Breast epithelium (tissue), 4 donors: ENCODE measurements at places on chromosomes 16 and 17.

DNA sequence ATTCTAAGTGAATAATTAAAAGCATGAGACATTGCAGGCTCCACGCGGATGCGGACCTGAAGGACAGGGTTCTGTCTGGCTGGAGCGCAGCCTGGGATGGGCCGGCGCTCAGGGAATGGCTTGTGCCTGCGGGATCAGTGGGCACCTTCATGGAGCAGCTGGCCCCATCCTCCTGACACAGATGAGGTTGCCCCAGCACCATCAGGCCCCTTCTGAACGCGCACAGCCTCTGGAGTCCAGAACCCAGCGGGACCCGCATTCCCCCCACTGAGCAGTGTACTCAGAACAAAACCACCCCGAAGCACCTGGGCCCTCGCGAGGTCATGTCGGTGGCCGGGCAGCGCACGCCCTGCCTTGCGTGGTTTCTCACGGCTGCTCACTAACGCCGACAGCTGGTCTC is 70.5 kb upstream of the CHMP6 start:
- H3K4me3 ChIP-seq: no peak overlapping the region
- H3K27ac ChIP-seq: no peak overlapping the region
- H3K4me1 ChIP-seq: no peaks in the 10 kb centered on the region
- H3K36me3 ChIP-seq: no peaks in the 10 kb centered on the region
- DNase-seq: no peak

GRCh38 chr17:7014995-7015958 is 2.9 kb downstream of the RNASEK start:
- H3K4me1 ChIP-seq: peaks cover 24% of the 10 kb centered on the region
- peak overlapping the region; percentile 67 for H3K4me3 ChIP-seq
- peak overlapping the region; percentile 100 for H3K27ac ChIP-seq

DNA sequence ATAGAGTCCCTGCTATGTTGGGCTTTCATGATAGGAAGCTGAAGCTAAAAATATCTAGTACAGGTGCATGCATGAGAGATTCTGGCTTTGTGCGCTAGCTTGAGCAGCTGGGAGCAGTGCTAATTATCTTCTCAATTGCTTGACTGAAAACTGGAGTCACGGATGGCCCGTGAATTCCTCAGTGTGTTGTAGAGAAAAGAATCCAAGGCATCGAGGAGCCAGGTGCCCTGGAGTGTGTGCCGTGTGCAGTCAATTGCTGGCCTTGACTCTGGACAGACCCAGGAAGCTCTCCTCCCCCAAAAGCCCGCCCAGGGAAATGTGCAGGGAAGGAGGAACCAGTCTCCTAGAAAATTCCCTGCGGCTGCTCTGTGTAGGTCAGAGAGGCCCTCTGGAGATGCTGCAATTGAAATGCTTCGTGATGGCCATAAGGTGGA is 14.2 kb downstream of the LGALS3BP start:
- no peak for DNase-seq
- no peaks in the 10 kb centered on the region for H3K27me3 ChIP-seq
- H3K4me1 ChIP-seq: no peaks in the 10 kb centered on the region

- no peaks in the 10 kb centered on the region for H3K27me3 ChIP-seq
- no peaks in the 10 kb centered on the region for H3K36me3 ChIP-seq
- H3K27ac ChIP-seq: peak overlapping the region; percentile 90
- H3K4me3 ChIP-seq: peak overlapping the region; percentile 43
These were observed 4.4 kb downstream of the SERPINF2 start for GRCh38 chr17:1746975-1747543.

GRCh38 chr16:86077243-86077940 is 178.4 kb downstream of the IRF8 start:
- no peak overlapping the region for H3K4me3 ChIP-seq
- H3K27ac ChIP-seq: no peak overlapping the region

DNA sequence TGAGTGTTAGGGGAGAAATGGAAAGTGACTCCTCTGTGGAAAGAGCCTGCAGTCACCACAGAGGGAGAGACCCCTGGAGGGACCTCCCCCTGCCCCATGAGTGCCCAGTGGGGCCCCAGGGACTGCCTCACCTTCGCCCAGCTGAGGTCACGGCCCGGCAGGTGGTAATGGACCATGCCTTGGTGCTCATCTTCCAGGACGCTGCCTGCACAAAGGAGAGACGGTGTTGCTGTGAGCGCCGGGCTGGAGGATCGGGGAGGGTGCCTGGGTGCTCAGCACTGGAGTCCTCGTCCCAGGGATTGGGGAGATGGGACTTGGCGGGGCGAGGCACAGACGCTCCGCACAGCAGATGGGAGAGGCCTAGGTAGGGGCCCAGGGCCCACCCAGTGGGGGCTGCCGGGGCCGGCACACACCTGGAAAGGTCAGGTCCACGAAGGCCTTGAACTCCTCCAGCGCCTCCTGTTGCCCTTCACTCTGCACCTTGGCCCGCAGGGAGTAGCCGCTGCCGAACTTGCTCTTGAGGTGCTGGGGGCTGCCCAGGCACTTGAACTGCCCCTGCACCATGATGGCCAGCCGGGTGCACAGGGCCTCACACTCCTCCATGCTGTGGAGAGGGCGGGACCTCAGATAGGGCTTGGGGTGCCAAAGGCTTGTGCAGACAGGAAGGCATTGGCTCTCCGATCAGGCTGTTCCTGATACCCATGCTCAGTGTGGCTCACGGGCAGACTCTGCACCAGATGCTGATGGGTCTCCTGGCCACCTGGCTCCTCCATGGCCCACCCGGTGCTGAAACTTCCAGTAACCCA is 9.7 kb upstream of the RNPS1 start:
- no peak overlapping the region for H3K27ac ChIP-seq
- no peak for DNase-seq
- no peaks in the 10 kb centered on the region for H3K4me1 ChIP-seq
- H3K36me3 ChIP-seq: no peaks in the 10 kb centered on the region
- no peaks in the 10 kb centered on the region for H3K27me3 ChIP-seq
- no peak overlapping the region for H3K4me3 ChIP-seq

- no peaks in the 10 kb centered on the region for H3K27me3 ChIP-seq
- DNase-seq: no peak
- H3K4me3 ChIP-seq: no peak overlapping the region
- peaks cover 7% of the 10 kb centered on the region for H3K36me3 ChIP-seq
- no peaks in the 10 kb centered on the region for H3K4me1 ChIP-seq
These were observed 268.3 kb downstream of the KCNJ2 start for GRCh38 chr17:70437656-70438055.

DNA sequence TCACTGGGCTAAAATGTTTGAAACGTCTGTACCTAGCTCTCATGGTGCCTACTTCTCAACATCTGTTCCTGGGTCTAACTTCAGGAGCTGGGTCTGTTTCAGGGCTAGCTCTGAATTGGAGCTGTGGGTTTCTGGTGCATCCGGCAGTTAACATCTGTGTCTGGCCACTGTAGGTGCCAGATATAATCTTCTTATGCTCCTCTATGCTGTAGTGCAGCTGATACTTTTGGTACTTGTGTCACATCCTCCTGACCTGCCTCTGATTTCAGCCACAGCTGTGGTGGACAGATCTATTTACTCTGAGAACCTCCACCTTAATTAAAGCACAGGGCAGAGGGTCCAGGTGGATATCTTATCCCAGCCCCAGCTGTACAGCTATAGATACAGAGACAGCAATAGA is 496.5 kb upstream of the CDH11 start:
- H3K36me3 ChIP-seq: no peaks in the 10 kb centered on the region
- no peaks in the 10 kb centered on the region for H3K27me3 ChIP-seq
- H3K27ac ChIP-seq: no peak overlapping the region
- no peak overlapping the region for H3K4me3 ChIP-seq

DNA sequence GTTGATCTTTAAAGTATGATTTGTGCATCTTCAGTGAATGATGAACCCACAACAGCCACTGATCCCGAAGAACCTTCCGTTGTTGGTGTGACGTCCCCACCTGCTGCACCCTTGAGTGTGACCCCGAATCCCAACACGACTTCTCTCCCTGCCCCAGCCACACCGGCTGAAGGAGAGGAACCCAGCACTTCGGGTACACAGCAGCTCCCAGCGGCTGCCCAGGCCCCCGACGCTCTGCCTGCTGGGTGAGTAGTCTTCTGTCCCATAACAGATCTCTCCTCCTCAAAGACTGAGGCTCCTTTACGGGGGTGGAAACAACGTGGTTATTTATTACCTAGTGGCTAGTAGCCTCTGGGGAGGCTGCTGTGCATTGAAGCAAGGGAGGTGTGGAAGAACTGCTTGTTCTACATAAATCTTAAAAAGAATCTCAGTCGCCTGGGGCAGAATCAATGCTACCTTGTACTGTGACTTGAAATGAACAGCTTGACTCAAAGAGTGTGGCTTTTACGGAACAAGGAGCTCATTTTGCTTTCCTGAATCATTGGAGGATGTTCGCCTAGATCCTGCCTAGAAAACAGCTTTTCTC is 63.0 kb upstream of the CLEC18A start:
- no peak for DNase-seq
- H3K4me1 ChIP-seq: no peaks in the 10 kb centered on the region
- no peak overlapping the region for H3K4me3 ChIP-seq

GRCh38 chr17:17711641-17712162 is 30.4 kb downstream of the RAI1 start:
- peaks cover 15% of the 10 kb centered on the region for H3K4me1 ChIP-seq
- no peak for DNase-seq
- H3K27ac ChIP-seq: peak overlapping the region; percentile 91
- H3K36me3 ChIP-seq: no peaks in the 10 kb centered on the region
- no peak overlapping the region for H3K4me3 ChIP-seq
- H3K27me3 ChIP-seq: no peaks in the 10 kb centered on the region

DNA sequence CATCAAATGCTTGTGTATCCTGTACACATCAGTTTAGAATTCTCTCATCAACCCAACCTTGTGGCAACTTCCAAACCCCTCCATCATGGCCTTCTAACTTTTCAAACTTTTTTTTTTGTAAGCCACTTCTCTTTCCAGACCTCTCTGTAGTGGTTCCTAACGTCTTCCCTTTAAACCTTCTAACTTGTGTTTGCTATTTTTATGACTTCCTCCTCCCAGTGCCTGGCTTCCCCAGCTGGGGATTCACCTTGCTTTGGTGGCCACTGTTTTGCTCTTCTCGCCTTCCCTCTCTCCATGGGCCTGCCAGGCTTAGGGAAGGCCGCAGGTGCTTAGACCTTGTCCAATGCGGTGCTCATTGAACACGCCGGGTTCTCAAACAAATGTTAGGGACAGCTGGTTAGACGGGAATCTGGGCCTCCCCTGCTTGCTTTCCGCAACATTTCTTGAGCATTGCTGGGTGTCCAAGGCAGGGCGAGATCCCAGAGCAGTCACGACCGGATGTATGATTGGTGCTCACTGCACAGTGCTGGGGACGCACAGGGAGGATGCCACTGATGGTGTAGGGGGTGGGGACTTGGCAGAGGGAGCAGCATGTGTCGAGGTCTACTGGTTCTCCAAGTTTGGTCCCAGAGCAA is 1.1 kb upstream of the XYLT2 start:
- H3K4me1 ChIP-seq: no peaks in the 10 kb centered on the region
- no peaks in the 10 kb centered on the region for H3K27me3 ChIP-seq
- no peak overlapping the region for H3K27ac ChIP-seq
- H3K4me3 ChIP-seq: no peak overlapping the region
- DNase-seq: no peak

DNA sequence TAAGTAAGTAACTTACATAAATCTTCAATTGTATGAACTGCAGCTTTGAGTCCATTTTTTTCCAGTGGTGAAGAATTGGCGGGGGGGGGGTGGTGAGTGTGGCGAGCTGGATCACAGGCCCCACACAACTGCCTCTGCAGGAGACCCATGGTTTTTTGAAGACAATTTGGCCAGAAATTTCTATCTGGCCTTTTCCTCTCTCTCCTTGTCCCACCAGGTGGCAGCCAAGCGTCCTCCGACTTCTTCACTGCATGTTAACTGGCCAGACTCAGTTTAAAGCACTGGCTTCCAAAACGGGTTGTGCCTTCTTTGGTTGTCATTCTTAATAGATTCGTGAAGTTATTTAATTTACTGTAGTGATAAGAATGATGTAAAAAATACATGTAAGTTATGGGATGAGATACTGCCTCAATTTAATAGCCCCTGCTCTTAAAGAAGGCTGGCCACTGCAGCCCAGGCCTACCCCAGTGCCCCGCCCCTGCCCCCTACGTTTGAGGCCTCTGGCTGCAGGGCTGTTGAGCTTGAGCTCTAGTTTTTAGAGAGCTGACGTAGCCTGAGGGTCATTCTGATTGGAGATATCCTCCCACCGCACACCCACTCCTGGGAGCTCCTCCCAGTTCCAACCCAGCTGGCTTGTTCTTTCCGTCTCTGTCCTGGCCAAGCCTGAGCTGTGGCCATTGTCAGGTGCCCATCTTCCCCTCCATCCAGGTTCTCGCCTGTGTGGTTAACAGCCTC is 36.4 kb downstream of the AKAP1 start:
- peaks cover 6% of the 10 kb centered on the region for H3K36me3 ChIP-seq
- no peak overlapping the region for H3K27ac ChIP-seq
- H3K4me1 ChIP-seq: no peaks in the 10 kb centered on the region
- H3K27me3 ChIP-seq: no peaks in the 10 kb centered on the region
- H3K4me3 ChIP-seq: no peak overlapping the region

DNA sequence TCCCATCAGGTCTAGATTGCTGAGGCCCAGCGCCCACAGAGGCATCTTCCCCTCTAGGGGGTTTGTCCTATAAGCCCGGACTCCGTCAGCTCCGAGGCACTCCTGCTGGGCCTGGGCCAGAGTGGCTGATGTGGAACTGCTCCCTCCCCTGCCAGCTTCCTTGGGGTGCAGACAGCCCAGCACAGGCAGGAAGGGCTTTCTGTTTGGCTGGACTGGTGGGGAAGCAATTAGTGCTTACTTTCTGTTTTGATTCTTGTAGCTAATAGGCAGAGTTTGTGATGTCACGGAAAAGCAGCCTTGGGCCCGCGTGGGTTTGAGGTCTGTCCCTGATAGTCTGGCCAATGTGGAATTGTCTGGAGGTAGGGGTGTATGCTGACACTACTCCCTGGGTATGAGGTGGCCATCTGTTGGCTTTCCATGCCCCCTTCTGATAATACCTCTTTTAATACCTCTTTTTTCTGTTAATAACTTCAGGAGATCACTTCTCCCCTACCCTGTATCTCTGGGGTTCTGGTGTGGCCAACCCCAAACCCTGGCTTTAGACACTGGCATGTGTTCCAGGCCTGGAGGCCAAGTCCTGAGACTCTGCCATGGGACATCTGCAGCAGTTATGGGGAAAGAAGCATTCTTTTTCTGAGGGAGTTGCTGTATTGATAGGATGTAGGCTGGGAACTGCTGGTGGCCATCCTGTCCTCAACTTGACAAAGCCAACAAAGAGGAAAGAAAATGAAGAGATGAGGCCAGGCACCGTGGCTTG is 190.9 kb downstream of the RAB11FIP4 start:
- H3K4me1 ChIP-seq: peaks cover 27% of the 10 kb centered on the region
- no peaks in the 10 kb centered on the region for H3K36me3 ChIP-seq
- peak; percentile 54 for DNase-seq
- H3K27ac ChIP-seq: peak overlapping the region; percentile 90

- H3K27me3 ChIP-seq: no peaks in the 10 kb centered on the region
- H3K27ac ChIP-seq: no peak overlapping the region
- no peak for DNase-seq
- no peaks in the 10 kb centered on the region for H3K4me1 ChIP-seq
- no peak overlapping the region for H3K4me3 ChIP-seq
These were observed 46.5 kb downstream of the KSR1 start for GRCh38 chr17:27502526-27503324.

- H3K27me3 ChIP-seq: no peaks in the 10 kb centered on the region
- peak overlapping the region; percentile 88 for H3K4me3 ChIP-seq
- no peak for DNase-seq
- no peaks in the 10 kb centered on the region for H3K36me3 ChIP-seq
These were observed 1.0 kb upstream of the ARMC5 start for GRCh38 chr16:31458073-31458843.
